T-helper 1 cell (primary cell): ENCODE measurements at places on chromosomes 6 and 20.

GRCh38 chr6:159533016-159533415, 160.0 kb downstream of the SOD2 start:
- no peak for DNase-seq

DNA sequence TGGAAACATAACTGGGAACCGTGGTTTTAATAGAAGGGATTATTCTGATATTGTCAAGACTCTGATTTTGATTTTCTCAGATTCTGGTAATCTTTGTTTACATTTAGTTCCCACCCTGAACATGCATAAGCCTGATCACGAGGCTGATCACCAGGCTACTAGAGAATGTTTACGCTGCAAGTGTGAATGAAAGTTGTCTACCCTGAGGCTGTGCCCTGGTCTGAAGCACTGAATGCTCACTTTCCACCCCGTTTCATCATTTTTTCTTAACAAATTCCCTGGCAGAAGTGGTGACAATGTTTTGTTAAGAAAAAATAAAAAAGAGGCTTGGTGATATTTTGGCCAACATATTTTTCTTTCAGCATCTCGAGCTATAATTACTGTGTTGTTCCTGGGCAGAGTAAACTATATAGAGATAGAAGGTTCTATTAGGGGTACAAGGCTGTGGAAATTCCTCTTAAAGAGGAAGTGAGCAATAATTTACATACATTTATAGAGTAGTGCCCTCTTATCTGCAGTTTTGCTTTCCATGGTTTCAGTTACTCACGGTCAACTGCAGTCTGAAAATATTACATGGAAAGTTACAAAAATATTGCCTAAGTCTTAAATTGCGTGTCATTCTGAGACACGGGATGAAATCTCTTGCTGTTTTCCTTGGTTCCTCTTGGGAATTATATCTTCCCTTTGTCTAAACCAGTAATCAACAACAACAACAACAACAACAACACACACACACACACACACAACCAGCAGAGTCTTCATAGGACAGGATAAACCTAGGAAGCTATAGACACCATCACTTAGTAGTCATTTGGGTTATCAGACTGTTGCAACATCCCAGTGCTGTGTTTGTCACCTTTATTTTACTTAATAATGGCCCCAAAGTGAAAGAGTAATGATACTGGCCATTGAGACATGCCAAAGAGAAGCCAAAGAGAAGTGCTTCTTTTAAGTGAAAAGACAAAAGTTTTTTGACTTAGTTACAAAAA, 566.6 kb upstream of the CITED2 start:
- DNase-seq, result no peak

- DNase-seq, result no peak
Measured at GRCh38 chr6:147298461-147298860, 94.2 kb downstream of the STXBP5 start.

- DNase-seq, result no peak
Measured at GRCh38 chr20:24574307-24574706, 104.9 kb downstream of the SYNDIG1 start.

- no peak for DNase-seq
Measured at GRCh38 chr6:85923013-85923430, 280.3 kb upstream of the SYNCRIP start.

DNA sequence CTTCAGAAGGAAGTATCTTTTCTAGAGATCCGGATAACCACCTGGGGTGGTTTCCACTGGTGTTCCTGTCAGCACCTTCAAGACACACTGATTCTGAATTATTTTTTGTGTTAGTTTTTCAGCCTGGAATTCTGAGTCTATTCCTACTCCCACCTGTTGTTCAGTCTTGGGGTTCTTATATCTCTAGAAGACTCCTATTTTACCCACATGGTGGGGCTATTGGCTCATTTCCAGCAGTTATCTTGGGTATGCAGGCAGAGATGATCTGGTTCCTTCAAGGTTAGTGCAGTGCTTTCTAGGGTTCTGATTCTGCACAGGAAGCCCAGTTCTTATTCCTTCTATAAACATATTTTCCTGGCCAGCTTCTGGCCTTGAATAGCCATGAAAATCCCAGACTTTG, 175.6 kb upstream of the PDE7B start:
- DNase-seq, result no peak

DNA sequence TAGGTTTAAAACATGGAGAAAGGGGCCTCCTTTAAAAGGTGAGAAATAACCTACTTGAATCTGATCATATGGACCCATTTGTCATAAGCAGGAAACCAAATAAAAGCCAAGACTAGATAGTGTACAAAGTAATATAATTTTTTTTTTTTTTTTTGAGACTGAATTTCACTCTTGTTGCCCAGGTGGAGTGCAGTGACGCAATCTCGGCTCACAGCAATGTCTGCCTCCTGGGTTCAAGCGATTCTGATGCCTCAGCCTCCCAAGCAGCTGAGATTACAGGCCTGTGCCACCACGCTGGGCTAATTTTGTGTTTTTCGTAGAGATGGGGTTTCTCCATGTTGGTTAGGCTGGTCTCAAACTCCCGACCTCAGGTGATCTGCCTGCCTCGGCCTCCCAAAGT, 89.2 kb downstream of the SASH1 start:
- DNase-seq, result no peak

- no peak for DNase-seq
Measured at GRCh38 chr6:90818163-90818562, 231.3 kb upstream of the MAP3K7 start.

- no peak for DNase-seq
Measured at GRCh38 chr20:23059846-23060245, 10.4 kb upstream of the THBD start.

GRCh38 chr20:31602779-31603441, 2.2 kb upstream of the ID1 start:
- no peak for DNase-seq

- no peak for DNase-seq
Measured at GRCh38 chr6:101392586-101393230, 800 bp upstream of the GRIK2 start.

- no peak for DNase-seq
Measured at GRCh38 chr6:163960128-163960527, 545.6 kb downstream of the QKI start.

DNA sequence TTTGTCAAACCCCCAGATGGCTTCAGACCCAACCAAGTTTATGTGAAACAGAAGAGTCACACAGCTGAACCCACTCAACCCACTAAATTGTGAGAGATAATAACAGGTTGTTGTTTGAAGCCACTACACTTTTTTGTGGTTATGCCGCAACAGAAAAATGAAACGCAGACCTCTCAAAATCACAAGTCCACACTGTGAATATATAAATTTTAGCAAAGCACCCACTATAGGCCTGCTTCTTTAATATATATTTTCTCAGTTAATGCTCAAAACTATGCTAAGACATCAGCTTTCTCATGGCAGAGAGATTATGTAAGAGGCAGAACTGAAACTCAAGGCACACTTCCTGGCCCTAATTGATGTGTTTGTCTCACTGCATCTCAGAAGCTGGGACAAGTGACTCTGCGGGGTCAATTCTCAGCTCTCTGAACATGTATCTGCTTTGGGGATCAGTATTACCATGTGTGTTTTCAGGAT, 27.7 kb downstream of the MAP3K5 start:
- DNase-seq, result no peak

DNA sequence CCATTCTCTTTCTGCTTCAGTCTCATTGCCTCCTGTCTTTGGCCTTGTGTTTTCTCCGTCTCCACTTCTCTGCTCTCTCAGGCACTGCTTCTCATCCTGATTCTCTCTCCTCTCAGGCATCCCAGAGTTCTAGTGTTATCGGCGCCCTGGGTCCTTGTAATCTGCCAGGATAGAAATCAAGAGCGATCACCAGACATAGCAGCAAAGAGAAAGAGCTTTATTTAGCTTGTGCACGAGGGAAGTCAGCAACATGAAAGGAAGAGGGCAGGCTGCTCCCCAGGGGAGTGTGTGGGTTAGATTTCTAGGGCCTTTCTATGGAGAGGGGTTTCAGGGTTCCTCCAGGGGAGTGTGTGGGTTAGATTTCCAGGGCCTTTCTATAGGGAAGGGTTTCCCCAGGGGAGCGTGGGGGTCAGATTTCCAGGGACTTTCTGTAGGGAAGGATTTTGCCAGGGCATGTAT, 32.5 kb downstream of the SUN5 start:
- DNase-seq, result no peak

GRCh38 chr6:19297880-19298279, 539.3 kb upstream of the ID4 start:
- DNase-seq, result no peak

GRCh38 chr6:89910902-89911240, 16.6 kb downstream of the GJA10 start:
- no peak for DNase-seq

DNA sequence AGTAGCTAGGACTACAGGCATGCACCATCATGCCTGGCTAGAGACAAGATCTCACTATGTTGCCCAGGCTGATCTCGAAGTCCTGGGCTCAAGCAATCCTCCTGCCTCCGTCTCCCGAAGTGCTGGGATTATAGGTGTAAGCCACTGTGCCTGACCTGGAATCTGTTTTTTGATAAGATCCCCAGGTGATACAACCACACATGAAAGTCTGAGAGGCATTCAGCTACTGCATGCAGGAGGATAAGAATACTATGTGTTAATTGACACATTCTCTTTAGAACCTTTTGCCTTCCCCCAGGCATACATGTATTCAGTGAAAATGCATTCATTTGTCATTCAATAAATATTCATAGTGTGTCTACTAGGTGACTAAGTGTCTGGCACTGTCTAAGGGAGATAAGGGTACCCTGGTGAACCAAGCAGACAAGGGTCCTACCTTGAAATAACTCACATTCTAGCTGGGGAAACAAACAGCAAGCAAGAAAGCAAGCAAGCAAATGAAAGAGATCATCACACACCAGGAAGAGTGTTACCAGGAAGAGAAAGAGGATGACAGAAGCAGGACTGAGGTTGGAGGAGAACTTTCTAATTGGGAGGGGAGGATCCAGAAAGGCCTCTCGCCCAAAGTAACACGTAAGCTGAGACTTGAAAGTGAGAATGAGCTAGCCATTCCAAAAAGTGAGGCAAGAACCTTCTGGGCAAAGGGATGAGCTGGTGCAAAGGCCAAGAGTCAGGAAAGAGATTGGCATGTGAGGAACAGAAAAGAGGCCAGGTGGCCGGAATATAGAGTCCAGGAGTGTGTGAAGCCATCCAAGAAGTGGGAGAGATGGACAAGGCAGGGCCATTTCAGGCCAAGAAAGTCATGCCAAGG, 6.5 kb downstream of the GFOD1 start:
- DNase-seq, result no peak

GRCh38 chr20:63976980-63977738, 2.3 kb downstream of the SAMD10 start:
- no peak for DNase-seq
